ENCODE measurements at places on chromosomes 16 and 17. TPM values are rescaled to one million over a fixed set of nuclear protein-coding genes. Genes with fewer than 3 reads are reported as not detected.

GRCh38 chr16:10067835-10068234, 114.4 kb downstream of the GRIN2A start:
- DNase-seq: no peak

- DNase-seq: peak; percentile 83
Observed at GRCh38 chr16:11682655-11683096, 14.4 kb downstream of the SNN start.

GRCh38 chr16:57986196-57986595, 14.3 kb downstream of the ZNF319 start:
- no peak for DNase-seq

Gene HIGD1B
- not detected for polyA plus RNA-seq

Gene NHERF1
- 10.5 TPM for polyA plus RNA-seq

DNA sequence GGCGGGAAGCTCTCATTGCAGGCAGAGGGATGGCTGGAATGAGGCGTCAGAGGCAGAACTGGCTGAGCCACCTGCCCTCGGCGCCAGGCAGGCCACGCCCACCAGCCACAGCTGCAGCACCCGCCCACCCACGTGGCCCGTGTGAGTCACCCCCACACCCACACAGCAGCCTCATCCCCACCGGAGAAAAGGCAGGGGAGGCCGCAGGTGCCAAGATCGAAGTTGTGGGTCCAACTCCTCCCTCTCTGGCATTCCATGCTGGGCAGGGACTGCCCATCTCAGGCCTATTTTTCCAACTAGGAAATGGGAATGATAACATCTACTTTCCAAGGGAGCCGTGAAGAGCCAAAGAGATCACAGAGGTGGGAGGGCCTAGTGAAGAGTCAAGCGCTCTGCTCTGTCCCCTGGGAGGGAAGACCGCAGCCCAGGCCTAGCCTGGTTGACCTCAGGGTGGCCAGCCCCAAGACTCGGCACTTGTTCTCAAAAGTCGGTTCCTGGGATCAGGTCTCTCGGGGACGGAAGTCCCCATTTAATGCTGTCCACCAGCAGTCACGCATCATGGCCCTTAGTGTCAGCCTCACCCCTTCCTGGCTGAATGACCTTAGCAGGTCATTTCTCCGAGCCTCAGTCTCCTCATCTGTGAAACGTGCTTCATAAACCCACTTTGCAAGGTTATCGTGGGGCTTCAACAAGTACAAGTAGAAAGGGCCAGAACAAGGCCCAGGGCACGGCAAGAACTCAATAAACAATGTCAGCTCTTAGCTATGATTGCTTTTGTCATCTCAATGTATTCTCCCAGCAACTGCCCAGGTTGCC, at the start of gene TRPV3:
TRPV3 (minus strand) TSS at position 45 of the 816 bp plus-strand sequence. CDS start 2,962 bp downstream, outside the sequence.
- no peak for DNase-seq

GRCh38 chr16:79156761-79157160, 443.8 kb downstream of the MAF start:
- no peak for DNase-seq

GRCh38 chr17:71926746-71927398, 193.9 kb upstream of the SOX9 start:
- no peak for DNase-seq

DNA sequence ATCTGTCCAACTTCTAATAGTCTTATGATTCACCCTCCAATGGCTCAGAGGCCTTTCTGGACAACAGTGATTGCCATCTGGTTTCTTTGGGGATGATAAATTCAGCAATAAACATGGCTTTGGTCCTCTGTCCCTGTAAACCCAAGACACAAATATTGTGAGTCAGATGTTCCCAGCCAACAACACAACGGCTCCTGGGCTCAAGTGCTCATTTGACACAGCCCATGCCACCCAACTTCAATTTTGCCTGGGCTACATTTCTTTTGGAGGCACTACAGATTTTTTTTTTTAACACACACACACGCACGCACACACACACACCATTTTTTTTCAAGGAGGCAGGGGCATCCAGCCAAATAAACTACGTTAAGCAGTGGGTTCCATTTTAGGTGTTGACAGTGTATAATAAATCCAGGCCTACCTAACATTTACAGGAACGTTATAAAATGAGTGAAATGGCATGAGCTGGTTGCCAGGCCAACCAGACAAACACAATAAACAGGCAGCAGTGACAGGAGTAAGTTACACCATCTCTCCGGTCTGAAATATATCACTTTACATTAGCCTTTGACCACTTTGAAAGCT, 939.9 kb upstream of the SOX9 start:
- peak; percentile 6 for DNase-seq

Gene CCL3
- polyA plus RNA-seq: not detected

All from AG04450 (cell line).